ENCODE measurements at places on chromosomes 6 and 20.

DNA sequence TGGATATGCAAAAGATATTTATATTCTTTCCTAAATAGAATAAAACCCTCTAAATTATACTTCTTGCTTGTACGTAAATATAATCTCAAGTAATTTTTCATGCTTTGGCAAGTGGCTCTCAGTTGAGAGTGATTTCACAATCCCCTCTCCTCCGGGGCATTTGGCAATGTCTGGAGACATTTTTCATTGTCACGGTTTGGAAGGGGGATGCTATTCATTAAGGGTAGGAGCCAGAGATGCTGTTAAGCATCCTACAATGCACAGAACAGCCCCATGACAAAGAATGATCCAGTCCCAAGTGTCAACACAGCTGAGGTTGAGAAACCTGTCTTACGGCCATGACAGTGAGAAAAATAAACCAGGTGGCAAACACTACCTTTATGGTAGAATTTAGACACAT is 75.7 kb downstream of the AGPAT4 start:
- no peak for DNase-seq

DNA sequence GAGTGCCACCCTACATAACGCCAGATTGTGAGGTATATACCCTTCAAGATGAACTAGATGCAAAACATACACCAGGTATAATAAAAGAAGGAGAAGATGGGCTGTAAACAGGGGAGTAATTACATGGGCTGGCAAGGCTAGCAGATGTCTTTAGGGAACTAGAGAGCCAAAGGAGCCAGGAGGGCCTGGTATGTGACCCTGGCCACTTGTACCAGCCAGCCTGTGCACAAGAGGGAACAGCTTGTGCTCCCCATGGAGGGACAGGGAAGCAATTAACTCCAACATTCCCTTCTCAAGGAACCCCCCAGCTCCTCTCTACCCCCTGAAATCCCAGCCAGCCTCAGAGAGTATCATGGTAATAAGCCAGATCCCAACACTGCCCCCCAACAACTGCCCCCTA is 139.9 kb downstream of the HIVEP2 start:
- DNase-seq = no peak

- no peak for DNase-seq
Observed at GRCh38 chr20:61599541-61599992, 347.5 kb downstream of the CDH4 start.

GRCh38 chr6:44704240-44705150 is 317.0 kb downstream of the CDC5L start:
- no peak for DNase-seq

GRCh38 chr20:56504373-56505005 is 20.1 kb upstream of the FAM209A start:
- DNase-seq = no peak

GRCh38 chr20:38194971-38195504 is 30.0 kb upstream of the TGM2 start:
- no peak for DNase-seq

DNA sequence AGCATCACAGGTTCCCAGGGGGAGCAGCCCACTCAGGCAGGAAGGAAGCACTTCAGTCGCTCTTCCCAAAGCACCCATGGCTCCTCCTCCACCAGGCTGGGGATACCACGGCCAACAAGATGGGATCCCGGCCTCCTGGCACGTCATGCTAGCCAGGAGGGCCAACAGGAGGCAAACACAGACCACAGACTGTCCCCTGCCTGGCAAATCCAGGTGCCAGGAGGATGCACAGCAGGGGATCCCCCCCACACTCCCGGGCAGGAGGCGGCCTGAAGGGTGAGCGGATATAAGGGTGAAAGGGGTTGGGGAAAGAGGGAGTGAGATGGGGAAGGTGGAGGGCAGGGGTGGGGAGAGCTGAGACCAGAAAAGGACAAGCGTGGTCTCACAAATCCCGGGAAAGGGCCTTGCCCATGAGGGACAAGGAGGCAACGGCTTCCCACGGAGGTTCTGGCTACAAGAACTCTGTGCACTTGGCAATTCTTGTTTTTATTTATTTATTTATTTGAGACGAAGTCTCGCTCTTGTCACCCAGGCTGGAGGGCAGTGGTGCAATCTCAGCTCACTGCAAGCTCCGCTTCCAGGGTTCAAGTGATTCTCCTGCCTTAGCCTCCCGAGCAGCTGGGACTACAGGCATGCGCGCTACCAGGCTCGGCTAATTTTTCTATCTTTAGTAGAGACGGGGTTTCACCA is 7.2 kb downstream of the PXDC1 start:
- no peak for DNase-seq

DNA sequence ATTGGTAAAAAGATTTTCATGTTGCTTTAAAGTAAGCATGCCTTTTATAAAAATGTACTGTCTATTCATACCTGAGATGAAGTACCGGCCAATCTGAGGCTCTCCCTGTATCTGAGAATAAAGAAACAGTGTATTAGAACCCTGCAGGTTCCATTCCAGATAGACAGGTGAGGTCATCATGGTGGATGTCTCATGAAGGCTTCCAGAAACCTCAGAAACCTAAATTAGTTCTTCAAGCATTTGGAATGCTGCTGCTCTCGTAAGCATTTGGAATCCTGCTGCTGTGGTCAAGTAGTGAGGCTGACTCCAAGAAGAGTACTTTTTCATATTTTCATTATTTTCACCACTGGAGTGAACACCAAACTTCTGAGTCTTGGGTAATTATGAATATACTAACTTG is 642.3 kb downstream of the MAFB start:
- no peak for DNase-seq

DNA sequence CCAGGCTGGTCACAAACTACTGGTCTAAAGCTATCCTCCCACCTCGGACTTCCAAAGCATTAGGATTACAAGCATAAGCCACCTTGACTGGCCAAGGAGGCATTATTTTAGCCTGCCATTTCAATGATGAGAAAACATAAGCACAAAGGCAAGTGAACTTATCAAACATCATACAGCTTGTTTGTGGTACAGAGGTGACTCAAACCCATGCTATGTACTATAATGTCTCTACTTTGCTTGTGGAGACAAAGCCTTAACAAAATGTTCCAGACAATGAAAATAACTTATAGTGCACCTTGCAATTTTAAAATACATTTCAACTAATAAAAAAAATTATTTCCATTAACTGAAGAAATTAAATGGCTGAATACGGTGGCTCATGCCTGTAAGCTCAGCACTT is 26.2 kb downstream of the HDAC2 start:
- no peak for DNase-seq

DNA sequence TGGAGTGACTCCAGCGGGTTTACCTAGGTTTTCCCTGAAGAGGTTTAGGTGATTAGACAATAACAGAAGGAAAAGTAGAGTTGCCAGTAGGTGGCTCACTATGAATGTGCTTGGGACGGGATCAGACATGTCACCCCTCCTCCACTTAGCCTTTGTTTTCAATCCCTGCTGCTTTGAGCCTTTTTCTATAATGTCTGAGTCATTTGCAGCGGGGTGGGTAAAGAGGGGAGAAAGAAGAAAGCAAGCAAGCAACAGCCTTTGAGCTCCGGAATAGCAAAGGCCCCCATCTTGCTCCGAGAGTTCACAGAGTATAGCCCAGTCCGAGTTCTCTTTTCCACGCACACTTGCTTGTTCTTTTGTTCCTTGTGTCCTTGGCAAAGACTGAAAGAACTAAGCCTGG is 129.1 kb downstream of the PACRG start:
- DNase-seq = peak; percentile 76

GRCh38 chr6:22072949-22073348 is 223.9 kb downstream of the PRL start:
- DNase-seq = no peak

DNA sequence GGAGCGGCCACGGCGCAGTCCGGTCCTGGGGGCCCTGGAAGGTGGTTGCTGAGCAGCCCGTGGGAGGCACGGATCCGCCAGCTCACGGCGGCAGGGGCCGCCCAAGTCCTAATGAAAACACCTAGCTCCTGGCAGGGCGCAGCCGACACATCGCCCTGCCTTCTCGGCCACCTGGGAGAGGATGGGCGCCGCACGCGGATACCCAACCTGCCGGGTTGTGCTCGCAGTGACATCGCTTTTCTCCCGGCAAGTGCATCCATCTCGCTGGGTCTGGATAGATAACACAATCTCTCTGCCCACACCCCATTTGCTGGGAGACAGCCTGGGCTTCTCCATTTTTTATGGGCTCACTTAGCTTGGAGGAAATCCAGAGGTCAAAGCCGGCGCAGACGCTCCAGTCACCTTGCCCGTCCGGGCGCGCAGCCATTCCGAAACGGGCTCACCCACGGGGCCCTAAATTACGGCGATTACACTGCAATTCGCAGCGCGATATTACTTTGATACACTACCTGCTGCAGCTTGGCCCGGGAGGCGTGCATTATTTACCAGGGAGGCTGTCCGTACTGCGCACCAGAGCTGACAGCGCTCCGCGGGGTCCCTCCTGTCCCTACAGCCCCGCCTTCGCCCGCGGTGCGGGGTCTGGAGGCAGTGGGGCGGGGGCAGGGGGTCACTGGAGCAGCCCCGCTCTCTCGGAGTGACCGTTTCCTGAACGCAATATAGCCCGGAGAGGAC is 36.2 kb upstream of the CCDC167 start:
- no peak for DNase-seq

GRCh38 chr6:135044639-135045038 is 10.0 kb downstream of the HBS1L start:
- DNase-seq = no peak

DNA sequence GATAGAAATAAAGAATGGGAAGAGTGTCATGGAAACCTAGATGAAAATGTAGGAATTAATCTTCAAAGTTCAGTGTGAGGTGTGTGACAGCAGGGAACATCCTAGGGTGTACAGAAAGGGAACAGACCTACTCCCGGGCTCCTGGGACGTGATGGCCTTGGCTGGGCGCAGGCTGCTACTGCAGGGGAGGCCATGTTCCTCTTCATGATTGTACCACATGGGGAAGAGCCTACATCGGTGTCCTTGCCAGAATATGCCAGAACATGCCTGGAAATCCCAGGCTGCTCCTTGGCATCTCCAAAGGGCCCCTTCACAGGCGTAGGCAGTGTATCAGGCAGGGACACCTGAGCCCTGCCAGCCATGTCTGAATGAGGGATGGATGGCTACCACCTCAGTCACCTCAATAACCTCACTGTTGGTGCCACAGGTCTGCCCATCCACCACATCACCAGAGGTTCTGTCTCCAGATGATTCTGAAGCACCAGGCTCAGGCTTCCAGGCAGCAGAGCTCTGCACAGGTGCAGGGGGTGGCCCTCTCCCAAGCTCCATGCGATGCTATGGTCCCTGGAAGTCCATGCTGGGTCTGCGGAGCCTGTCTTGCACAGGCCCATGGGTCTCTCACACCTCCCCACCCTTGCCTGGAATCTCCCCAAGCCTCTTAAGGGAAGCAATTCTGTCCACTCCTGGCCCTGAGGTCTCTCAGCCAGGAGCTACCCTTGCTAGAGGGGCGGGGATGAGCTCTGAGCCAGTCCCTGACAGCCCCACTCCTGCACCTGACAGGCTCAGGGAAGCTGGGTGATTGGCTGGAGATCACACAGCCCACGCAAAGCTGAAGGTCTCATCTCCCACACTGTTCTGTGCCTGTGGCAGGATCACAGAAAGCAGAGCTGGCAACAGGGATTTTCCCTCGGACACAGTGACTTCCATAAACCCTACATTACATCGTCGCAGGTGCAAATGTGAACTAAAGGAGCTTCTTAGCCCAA is 20.2 kb downstream of the RAMACL start:
- DNase-seq = no peak

GRCh38 chr6:126804332-126805064 is 314.0 kb upstream of the RSPO3 start:
- DNase-seq = peak; percentile 40

DNA sequence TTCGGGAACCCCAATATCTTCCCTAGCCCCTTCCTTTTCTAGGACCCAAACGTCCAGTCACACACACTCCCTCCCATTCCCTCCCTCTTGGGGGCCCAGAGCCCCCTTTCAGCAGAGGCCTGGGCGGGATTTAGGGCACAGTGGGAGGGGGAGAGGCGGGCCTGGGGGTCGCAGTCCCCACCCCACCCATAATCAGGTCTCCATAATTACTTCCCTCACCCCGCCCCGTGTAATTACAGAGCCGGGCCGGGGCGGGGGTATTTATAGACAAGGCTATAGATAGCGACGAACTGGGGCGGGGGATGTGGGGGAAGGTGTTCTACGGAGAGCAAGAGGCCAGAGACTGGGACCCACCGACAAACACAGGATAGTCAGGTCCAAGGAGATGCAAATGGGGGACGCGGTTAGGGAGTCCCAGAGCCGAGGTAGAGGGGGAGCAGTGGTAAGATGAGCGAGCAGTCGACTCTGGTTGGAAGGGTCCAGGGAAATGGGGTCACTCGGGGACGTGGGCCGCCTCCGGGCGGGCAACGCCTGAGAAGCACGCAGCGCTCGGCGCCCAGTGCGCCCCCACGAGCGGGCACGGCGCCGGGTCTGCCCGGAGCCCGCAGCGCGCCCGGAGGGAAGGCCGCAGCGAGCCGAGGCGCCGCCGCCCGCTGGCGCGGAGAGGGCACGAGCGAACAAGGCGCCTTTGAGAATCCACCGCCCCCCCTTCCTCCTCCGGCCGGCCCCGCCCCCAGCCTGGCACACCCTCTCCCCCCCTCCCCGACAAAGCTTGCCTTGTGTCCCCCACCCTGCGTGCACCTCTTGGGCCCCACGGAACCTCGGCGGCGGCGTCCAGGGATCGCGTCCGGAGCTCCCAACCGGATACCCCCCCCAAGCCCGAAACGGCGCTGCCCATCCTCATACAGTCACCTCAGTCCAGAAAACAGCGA is 670 bp upstream of the COL11A2 start:
- DNase-seq = no peak

DNA sequence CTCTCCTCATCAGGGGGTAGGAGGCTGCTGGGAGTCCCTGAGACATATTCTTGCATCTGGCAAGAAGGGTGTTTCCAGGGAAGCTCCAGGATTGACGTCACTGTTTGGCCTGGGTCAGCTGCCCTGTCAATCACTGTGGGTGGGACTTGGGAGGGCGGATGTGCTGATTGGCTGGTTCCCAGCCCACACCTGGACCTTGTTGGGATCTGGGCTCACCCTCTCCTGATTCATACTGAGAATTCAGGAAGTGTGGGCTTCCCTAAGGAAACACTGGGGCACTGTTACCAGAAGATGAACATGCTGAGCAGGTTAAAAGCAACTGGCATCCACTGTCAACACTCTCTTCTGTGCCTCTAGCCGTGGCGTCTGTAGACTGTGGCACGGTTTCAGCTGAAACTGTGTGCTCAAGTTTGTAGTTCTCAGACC is 36.5 kb downstream of the CDH26 start:
- peak; percentile 66 for DNase-seq

DNA sequence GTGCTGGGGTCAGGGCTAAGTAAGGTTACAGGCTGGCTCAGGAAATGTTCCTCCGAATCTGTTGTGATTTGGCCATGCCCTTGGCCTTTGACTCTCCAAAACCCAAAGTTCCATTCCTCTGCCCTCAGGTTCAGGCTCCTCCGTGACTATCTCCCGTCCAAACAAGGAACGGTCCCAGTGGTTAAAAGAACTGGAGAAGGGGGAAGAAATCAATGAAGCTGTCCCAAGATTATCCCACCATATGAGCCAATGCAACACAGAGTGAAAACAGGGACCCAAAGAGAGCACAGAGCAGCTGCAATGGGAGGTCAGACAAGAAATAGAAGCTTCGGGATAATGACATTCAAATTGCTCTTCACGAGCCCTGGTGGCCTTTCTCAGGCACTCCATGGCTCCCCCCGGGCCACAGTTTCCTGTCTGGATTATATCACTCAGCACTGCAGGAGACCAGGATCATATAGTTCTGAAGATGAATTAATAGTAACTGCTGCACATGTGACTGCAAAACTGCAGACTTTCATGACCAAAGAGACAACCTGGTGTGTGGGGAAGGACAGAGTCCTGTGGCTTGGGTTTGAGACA is 211.3 kb downstream of the ZNF217 start:
- no peak for DNase-seq
